ENCODE measurements at places on chromosomes 2 and 18. TPM values are rescaled to one million over a fixed set of nuclear protein-coding genes. Genes with fewer than 3 reads are reported as not detected.

SP5 gene
- 2.8 TPM for total RNA-seq

UGT1A8 gene
- not detected for total RNA-seq

FASTKD2 gene
- 41.5 TPM for total RNA-seq

MLPH gene
- 91.0 TPM for total RNA-seq

LHCGR gene
- total RNA-seq: not detected

C1QL2 gene
- 11.6 TPM for total RNA-seq

ALPP gene
- total RNA-seq: not detected

ZNF804A gene
- not detected for total RNA-seq

GPR39 gene
- 0.64 TPM for total RNA-seq

XIRP2 gene
- 1.2 TPM for total RNA-seq

STARD6 gene
- total RNA-seq: not detected

ABCB11 gene
- total RNA-seq: not detected
